ENCODE measurements at places on chromosomes 7 and 10. TPM values are rescaled to one million over a fixed set of nuclear protein-coding genes. Genes with fewer than 3 reads are reported as not detected.

The TEX47 gene
- not detected for polyA plus RNA-seq

DNA sequence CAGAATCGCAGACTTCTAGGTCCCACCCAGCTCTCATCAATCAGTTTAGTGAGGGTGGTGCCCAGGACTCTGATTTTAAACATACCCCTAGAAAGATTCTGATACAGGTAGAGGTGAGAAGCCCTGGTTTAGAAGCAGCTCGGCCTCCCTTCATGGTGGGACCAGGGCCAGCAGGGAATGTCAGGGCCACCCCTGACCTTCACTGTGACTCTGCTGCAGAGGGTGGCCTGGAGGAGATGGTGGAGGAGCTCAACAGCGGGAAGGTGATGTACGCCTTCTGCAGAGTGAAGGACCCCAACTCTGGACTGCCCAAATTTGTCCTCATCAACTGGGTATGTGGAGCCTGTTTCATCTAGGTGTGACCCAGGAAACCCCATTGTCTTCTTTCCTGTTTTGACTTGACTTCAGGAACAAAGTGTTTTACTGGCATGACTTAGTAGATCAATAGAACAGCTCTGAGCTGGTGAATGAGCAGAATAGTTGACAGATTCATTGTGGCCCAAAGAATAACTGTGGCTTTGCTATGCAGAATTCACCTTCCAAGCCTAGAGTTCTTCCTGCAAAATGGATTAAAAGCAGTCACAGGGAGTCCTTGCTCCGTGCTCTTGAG lies 7.2 kb downstream of the DBNL start:
- no peak for DNase-seq

The LIPN gene
- not detected for polyA plus RNA-seq

DNA sequence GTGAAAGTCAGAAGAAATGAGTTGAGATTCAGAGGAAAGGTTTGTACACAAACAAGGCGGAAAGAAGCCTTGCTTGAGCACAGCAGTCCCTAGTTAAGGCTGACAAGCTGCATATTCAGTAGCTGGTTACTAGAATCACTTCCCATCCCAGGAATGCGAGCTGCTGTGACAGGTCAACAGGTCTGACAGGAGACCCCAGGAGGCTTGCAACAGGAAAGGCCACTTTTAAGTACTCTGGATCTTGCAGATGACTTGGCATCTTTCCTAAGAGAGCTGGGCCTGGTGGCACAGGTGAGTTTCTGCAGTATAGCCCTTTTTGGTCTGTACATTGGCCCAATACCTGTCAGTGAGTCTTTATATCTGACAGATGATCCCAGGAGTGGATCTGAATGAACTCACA lies 35.7 kb upstream of the UNC5B start:
- DNase-seq: no peak

- DNase-seq: no peak
Measured at GRCh38 chr10:59887972-59888640, 18.2 kb downstream of the CCDC6 start.

The PSD gene
- 1.8 TPM for polyA plus RNA-seq

The OPALIN gene
- not detected for polyA plus RNA-seq

The INA gene
- 8.5 TPM for polyA plus RNA-seq

- DNase-seq: no peak
Measured at GRCh38 chr7:50607524-50608125, 42.4 kb upstream of the DDC start.

- no peak for DNase-seq
Measured at GRCh38 chr10:124212702-124213101, 119.3 kb upstream of the CHST15 start.

The NPC1L1 gene
- polyA plus RNA-seq: not detected

The KMT2C gene
- 6.9 TPM for polyA plus RNA-seq

The YAE1 gene
- 17.0 TPM for polyA plus RNA-seq

All from BJ (cell line).